ENCODE measurements at places on chromosomes 3 and 15.

GRCh38 chr3:61562721-61563312 is 1.4 kb downstream of the PTPRG start:
- no peak for DNase-seq

GRCh38 chr3:50278880-50279224 is at the start of gene LSMEM2:
Gene LSMEM2 (plus strand): TSS chr3:50279087. CDS start chr3:50279114, 27 bp downstream.
- DNase-seq: no peak

DNA sequence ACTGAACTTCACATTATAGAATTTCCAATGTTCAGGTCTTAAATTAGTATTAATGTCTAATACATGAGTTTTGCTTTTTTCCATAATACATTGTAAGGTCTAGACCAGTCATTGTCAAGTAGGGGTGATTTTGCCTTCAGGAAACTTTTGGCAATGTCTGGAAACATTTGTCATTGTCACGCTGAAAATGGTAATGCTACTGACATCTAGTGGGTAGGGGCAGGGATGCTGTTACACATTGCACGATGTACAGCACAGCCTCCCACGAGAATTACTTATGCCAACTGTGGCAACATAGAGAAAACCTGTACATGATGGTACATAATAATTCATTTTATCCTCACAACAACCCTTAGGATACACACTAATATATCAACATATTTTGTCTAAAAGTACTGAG is 384.1 kb downstream of the CADM2 start:
- no peak for DNase-seq

DNA sequence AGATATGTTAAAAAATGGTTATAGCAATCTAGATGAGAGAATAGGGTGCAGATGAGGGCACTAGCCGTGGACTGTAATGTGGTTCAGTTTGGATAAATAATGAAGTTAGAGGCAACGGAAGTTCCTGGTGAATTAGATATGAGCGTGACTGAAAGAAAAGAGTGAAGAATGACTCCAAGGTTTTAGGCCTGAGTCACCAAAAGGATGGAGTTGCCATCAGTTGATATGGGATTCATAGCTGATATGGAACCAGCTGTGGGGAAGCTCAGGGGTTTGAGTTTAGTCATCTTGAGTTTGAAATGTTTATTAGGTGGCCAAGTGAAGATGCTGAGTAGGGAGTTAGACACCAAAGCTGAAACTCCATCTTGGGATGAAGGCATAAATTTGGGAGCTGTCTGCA is 66.2 kb downstream of the SSR3 start:
- no peak for DNase-seq
